ENCODE measurements at places on chromosomes 2 and 18. TPM values are rescaled to one million over a fixed set of nuclear protein-coding genes. Genes with fewer than 3 reads are reported as not detected.

- no peak overlapping the region for H3K4me3 ChIP-seq
- no peak for DNase-seq
Observed at GRCh38 chr2:45276914-45277313, 267.7 kb upstream of the SIX2 start.

DNA sequence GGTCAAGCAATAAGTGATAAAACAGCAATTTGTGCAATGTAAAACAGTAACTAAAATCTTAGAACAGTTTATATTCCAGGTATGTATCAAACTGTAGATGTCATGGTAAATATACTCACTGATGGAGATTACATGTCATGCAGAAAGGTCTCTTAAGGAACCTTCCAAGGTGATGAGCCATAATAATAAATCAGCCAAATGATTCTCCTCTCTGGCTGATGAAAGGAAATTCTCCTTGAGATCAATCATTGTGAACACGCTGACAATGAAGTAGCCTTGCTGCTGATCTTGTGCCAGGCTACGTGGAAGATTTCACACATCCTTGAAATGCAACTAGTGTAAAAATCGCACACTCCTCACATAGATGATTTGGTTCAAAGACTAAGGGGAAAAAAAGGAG is 392.5 kb upstream of the CDH7 start:
- DNase-seq: no peak
- no peak overlapping the region for H3K4me3 ChIP-seq
- H3K4me1 ChIP-seq: no peaks in the 10 kb centered on the region
- no peak overlapping the region for H3K27ac ChIP-seq

DNA sequence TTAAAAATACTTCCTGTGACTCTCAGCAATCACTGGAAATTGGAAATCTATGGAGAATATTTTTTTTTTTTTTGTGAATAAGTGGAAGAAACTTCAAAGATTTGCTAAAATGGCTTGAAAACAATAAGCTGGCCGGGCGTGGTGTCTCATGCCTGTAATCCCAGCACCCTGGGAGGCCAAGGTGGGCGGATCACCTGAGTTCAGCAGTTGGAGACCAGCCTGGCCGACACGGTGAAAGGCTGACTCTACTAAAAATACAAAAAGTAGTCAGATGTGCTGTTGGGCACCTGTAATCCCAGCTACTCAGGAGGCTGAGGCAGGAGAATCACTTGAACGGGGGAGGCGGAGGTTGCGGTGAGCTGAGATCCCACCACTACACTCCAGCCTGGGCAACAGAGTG is 155.5 kb upstream of the CAVIN2 start:
- no peak overlapping the region for H3K27ac ChIP-seq
- H3K27me3 ChIP-seq: no peaks in the 10 kb centered on the region
- H3K36me3 ChIP-seq: no peaks in the 10 kb centered on the region

DNA sequence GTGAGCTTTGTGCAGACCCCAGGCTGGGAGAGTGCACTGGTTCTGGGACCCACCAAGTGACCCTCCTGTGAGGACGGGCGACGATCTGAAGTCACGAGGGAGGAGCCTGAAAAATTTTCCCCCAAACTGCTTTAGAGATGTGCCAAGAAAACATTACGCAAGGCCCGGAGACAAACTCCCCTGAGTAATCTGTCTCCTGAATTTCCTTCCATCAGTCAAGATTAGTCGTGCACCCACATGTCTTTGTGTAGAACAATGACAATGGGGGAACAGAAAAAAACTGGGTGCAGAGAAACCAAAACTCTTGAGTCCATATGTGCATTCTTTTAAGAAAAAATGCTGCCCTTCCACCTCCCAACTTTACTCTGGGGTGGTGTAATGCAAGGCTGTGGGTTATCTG is 12.6 kb upstream of the NCK2 start:
- no peak for DNase-seq
- H3K27ac ChIP-seq: no peak overlapping the region
- no peak overlapping the region for H3K4me3 ChIP-seq
- no peaks in the 10 kb centered on the region for H3K27me3 ChIP-seq
- peaks cover 30% of the 10 kb centered on the region for H3K4me1 ChIP-seq

DNA sequence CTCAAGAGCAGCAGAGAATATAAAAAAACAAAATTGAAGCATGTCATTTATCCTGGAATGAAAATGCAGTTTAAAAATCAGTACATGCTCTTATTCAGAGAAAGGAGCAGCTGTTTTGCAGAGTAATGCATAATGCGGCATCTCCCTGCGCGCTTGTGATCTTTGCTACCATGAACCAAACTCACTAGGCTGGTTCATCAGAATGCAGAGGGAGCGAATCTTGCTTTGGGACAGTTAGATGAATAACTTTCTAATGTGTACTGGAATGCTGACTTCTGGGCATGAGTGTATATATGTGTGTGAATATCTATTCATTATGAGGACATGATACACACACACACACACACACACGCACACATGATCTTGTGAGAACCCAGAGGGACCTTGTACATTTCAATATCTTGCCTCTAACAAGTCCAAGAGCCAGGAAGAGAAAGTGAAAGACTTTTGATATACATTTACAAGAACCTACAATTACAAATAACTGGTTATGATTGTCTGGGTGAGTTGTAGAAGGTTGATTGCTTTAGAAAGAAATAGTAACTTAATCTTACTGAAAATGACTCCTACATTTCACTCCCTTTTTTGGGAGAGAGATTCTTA is 54.1 kb upstream of the THOC1 start:
- no peaks in the 10 kb centered on the region for H3K27me3 ChIP-seq
- no peaks in the 10 kb centered on the region for H3K4me1 ChIP-seq
- no peak for DNase-seq
- H3K4me3 ChIP-seq: no peak overlapping the region
- no peak overlapping the region for H3K27ac ChIP-seq

- H3K27me3 ChIP-seq: no peaks in the 10 kb centered on the region
- no peak for DNase-seq
- H3K4me3 ChIP-seq: no peak overlapping the region
- H3K36me3 ChIP-seq: no peaks in the 10 kb centered on the region
- H3K27ac ChIP-seq: no peak overlapping the region
- peaks cover 10% of the 10 kb centered on the region for H3K4me1 ChIP-seq
Observed at GRCh38 chr18:23883277-23883790, 131.2 kb upstream of the TTC39C start.

DNA sequence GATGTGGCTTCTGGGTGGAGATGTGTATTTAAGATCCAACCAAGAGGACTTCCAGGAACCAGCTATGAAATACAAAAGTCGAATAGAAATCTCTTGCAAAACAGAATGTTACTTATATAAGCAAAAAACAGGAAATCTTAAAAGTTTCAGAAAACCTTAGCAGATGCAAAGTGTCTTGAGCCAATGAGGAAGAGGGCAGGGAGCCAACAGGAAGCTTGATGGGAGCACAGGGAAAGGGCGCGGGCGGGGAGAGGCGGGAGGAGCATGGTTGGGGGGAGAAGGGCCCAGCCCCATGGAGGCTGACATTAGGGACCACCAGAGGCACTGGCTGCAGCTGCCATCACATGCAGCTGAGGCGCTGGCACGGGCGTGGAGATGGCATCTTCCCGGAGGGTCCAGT is 203.3 kb downstream of the SNTG2 start:
- no peak overlapping the region for H3K27ac ChIP-seq
- no peaks in the 10 kb centered on the region for H3K27me3 ChIP-seq
- H3K4me1 ChIP-seq: no peaks in the 10 kb centered on the region
- no peak for DNase-seq
- no peak overlapping the region for H3K4me3 ChIP-seq

DNA sequence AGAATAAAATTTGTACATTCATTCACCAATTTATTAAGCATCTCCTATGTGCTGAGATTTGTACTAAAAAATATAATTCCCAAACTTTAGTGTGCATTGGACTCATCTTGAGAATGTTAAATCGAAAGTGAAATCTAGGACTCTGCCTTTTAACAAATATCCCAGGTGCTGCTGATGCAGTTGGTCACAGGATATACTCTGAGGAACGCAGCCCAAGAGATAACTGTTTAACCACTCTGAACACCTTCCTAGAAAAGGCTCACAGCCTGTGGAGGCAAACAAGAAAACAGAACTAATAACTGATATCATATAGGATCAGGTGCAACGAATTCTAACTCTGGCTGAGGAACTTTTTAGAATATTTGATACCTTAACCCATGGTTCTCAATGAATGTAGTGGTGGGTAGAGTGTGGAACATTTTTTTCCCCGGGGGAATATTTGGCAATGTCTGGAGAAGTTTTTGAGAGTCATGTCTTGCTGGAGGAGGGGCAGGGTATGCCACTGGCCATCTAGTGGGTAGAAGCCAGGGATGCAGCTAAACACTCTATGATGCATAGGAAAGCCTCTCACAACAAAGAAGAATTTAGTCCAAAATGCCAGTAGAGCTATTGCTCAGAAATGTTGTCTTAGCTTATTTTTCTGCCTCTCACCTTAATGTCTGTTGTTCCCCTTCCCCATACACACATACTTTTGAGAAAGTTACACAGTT is 96.5 kb downstream of the EHBP1 start:
- H3K4me3 ChIP-seq: peak overlapping the region; percentile 42
- no peak overlapping the region for H3K27ac ChIP-seq
- H3K36me3 ChIP-seq: no peaks in the 10 kb centered on the region
- DNase-seq: peak; percentile 51

- H3K27me3 ChIP-seq: no peaks in the 10 kb centered on the region
- H3K4me1 ChIP-seq: no peaks in the 10 kb centered on the region
- H3K4me3 ChIP-seq: no peak overlapping the region
- DNase-seq: no peak
- H3K36me3 ChIP-seq: no peaks in the 10 kb centered on the region
Observed at GRCh38 chr2:227430639-227431038, 41.3 kb upstream of the AGFG1 start.

- no peak overlapping the region for H3K4me3 ChIP-seq
- no peaks in the 10 kb centered on the region for H3K36me3 ChIP-seq
- H3K27ac ChIP-seq: no peak overlapping the region
- H3K4me1 ChIP-seq: no peaks in the 10 kb centered on the region
- no peak for DNase-seq
Observed at GRCh38 chr2:3117650-3118216, 259.9 kb downstream of the EIPR1 start.

DNA sequence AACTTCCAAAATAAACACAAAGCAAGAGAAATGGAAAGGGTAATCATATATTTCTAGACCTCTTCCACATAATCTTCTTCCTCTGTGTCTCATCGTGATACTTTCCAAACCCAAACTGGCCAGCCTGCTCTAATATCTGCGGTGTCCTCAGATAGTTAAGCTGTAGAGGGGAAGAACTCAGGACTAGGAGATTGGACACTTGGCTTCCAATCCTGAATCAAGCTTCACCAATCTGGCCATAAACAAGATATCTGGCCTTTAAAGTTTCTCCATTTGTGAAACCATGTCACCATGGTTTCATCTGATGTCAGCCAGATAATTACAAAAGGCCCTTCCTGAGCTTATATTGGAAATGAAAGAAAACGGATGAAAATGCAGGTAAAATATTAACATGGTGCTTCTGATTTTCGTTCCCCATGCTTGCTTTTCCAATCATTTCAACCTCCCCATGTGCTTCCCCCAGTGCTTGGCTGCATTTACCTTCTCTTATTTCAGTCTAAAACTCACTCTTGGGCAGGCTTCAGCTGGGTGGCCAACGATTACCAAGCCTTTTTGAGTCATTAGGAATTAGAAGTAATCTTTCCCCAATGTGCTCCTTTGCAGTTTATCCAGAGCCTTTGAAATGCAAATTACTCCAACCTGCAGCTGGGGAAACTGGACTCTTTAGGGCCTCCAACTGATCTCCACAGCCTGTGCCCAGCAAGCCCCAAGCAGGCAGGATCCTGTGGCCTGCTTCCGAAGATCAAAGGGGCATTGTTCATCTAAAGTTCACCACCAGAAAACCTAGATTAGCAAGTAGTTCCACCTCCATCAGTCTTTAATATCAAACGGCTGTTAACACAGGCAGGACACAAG is 44.5 kb upstream of the MYCN start:
- H3K4me1 ChIP-seq: no peaks in the 10 kb centered on the region
- no peak overlapping the region for H3K4me3 ChIP-seq
- DNase-seq: no peak
- no peaks in the 10 kb centered on the region for H3K27me3 ChIP-seq
- no peaks in the 10 kb centered on the region for H3K36me3 ChIP-seq

DNA sequence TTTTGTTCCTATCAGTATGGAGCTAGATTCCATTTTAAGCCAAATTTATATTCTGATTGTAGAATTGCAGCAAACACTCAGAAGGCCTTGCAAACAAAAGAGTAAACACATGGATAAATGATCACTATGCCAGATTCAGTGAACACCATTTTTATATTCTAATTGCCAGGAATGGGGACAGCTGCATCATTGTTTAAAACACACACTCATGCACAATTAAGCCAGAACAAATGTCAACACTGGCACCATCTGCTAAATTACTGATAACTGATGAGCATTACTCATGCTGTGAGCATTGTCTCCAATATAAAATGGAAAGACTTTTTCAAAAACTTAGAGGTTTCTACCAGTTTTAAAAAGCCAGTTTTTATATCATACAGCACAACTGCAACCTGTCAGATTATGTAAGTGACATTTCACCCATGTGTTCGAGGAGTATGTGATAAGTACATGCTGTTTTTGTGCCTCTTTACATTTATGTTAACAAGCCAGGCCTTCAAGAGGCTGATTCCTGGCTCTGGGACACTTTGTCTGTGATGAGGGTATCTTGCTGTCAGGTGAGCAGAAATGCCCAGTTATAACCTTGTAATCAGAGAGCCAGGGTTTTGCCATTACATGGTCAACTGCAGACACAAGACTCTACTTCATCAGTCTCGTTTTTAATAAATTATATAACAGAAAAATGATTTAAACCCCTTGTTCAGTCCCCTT is 4.4 kb upstream of the ST8SIA5 start:
- DNase-seq: no peak
- H3K27me3 ChIP-seq: peaks cover 29% of the 10 kb centered on the region
- no peak overlapping the region for H3K27ac ChIP-seq
- H3K36me3 ChIP-seq: no peaks in the 10 kb centered on the region

GRCh38 chr2:70029814-70030409 is 57.4 kb upstream of the PCBP1 start:
- DNase-seq: no peak
- H3K27ac ChIP-seq: no peak overlapping the region
- no peaks in the 10 kb centered on the region for H3K4me1 ChIP-seq
- H3K27me3 ChIP-seq: no peaks in the 10 kb centered on the region
- H3K36me3 ChIP-seq: peaks cover 10% of the 10 kb centered on the region

DNA sequence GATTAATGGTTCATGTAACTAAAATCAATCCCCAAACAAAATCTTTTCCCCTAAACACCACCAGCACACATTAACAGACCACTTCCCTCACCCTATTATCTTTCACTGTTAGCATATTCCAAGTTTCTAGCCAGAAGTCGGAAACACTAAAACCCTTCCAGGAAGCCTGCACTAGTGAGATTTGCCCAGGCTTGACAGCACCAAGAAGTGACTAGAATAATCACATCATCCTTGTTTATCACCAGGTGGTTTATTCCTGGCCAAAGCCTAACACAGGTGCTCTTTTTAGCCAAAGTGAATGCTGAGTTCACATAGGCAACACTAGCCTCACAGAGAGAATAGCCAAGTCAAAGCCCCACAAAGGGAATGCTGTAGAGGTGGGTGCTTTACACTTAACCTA is 221.2 kb upstream of the HNRNPA3 start:
- no peaks in the 10 kb centered on the region for H3K4me1 ChIP-seq
- H3K27ac ChIP-seq: no peak overlapping the region
- no peak overlapping the region for H3K4me3 ChIP-seq
- peaks cover 27% of the 10 kb centered on the region for H3K27me3 ChIP-seq

The RND3 gene
- not detected for total RNA-seq

The ZNF142 gene
- total RNA-seq: 48.8 TPM

The FOXI3 gene
- total RNA-seq: not detected

The SCN7A gene
- total RNA-seq: not detected

The SAG gene
- total RNA-seq: 1.7 TPM

The ANKRD30BL gene
- not detected for total RNA-seq

The MYO3B gene
- not detected for total RNA-seq

The DCDC2C gene
- total RNA-seq: not detected

All from CD4-positive, CD25-positive, alpha-beta regulatory T cell (primary cell).